A549 treated with Hydrocortisone at 1 μM for 4 hours (cell line): ENCODE measurements at places on chromosomes 1 and 21. TPM values are rescaled to one million over a fixed set of nuclear protein-coding genes. Genes with fewer than 3 reads are reported as not detected.

ZFP69B gene
- total RNA-seq, result 1.2 to 2.4 TPM (median 1.8 TPM) in 5 replicates

RGL1 gene
- 0.70 to 0.98 TPM (median 0.82 TPM) in 5 replicates for total RNA-seq

SPRR2E gene
- not detected in 5 replicates for total RNA-seq

OPTC gene
- not detected in 5 replicates for total RNA-seq

UBE2U gene
- not detected in 5 replicates for total RNA-seq

NPL gene
- total RNA-seq, result 0.57 to 1.2 TPM (median 0.83 TPM) in 5 replicates

VWA5B1 gene
- not detected in 5 replicates for total RNA-seq
